ENCODE measurements at places on chromosomes 13 and 19.
A peak's percentile ranks its signal among the peaks of the same experiment; 100 is the strongest.

- DNase-seq, result peak; percentile 58
Observed at GRCh38 chr13:23899555-23899954, 2.3 kb upstream of the C1QTNF9B start.

DNA sequence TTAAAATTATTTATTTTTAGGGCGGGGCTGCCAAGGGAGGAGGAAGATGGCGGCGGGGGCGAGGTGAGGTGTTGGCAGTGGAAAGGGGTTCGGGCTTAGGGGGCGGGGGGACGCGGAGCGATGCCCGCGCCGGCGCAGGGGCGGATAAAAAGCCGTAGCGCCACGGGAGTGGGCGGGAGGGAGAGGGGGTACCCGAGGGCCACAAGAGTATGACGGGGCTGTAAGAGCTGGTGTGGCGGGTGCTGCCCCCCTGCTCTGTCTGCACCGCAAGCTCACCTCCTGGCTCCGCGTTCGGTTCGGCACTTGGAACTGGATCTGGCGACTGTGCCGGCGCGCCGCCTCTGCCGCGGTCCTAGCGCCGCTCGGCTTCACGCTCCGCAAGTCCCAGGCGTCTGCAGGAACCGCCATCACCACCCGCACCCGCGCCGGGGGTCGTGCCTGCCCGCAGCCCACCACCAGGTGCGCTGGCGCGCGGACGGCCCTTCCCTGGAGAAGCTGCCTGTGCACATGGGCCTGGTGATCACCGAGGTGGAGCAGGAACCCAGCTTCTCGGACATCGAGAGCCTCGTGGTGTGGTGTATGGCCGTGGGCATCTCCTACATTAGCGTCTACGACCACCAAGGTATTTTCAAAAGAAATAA lies 265.2 kb upstream of the SGCG start:
- DNase-seq, result no peak

DNA sequence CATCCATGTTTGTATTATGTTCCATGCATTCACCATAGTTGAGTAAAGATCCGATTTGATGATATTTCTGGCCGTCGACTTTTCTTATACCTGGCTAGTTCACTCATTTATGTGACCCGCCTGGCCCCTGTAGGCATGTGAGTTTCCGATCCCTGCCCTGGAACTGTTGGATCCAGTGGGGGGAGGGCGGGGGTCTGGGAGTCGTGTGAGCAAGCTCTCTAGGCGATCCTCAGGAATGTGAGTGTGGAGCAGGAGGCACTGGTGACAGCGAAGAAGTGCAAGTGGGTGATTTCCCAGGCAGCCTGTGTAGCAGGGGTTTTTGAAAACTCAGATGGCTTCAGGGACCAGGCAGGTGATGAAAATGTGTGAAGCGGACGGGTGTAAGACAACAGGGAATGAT lies 10.6 kb upstream of the PTOV1 start:
- DNase-seq, result no peak

DNA sequence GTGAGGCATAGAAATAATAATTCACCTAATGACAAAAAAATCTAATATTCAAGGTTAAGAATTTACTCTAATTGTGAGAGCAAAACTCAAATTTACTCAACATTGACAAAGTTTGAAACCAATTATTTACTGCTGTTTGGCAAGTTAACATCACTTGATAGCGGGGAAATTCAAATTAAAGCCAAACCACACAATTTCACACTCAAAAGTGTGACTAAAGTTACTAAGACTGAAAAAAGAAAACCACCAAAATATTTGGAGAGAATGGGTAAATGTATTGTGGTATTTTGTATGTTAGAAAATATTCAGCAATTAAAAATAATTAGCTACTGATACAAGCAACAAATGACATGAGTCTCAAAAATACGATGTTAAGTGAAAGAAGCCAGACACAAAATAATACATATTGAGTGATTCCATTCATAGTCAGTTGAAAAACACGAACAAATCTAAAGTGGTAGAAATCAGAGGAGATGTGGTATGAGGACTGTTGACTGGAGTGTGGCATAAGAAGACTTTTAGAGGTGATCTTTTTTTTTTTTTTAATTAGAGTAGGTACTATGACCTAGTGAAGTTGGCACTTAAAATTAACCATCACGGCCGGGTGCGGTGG lies 541.4 kb upstream of the ATXN8OS start:
- no peak for DNase-seq

- DNase-seq, result no peak
Observed at GRCh38 chr13:62931853-62932252, 1516.2 kb upstream of the PCDH20 start.
